Breast epithelium (tissue), 4 donors: ENCODE measurements at places on chromosomes 5 and 9.
A peak's percentile ranks its signal among the peaks of the same experiment; 100 is the strongest.

DNA sequence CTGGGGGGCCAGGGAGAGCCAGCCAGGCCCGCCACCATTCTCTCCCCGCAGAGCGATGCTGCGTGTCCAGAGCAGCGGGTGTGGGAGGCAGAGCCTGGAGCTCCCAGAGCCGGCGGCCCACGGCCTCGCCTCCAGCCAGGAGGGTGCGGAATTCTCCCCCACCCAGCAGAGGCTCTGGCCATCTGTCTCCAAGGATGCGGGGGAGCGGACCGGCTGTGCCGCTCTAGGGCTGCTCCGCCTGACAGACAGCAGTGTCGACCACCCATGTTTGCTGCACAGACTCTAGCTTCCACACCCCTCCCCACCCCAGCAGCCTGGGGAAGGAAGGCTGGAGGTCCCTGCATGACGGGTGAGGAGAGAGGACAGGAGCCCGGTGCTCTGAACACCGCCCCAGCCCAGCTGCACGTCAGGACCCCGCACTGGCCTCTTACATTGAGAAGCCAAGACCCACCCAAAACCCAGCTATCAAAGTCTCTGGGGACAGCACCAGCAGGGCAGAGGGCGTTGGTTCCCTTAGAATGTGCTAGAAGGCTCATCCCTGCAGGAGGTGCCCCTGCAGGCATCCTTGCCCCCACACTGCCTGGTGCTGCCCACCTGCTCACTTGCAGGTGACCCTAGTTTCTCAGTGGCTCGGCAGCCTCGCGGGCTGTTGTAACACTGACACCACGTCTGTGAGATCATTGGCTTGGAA lies 29.7 kb upstream of the FCN1 start:
- DNase-seq = no peak
- H3K4me1 ChIP-seq = no peaks in the 10 kb centered on the region
- H3K36me3 ChIP-seq = no peaks in the 10 kb centered on the region

- H3K36me3 ChIP-seq = no peaks in the 10 kb centered on the region
- H3K27ac ChIP-seq = no peak overlapping the region
- H3K4me3 ChIP-seq = no peak overlapping the region
- H3K4me1 ChIP-seq = no peaks in the 10 kb centered on the region
Measured at GRCh38 chr9:135273008-135273407, 185.5 kb downstream of the OLFM1 start.

GRCh38 chr9:122053567-122054350 lies 39.3 kb downstream of the TTLL11 start:
- no peak overlapping the region for H3K4me3 ChIP-seq
- DNase-seq = no peak
- H3K27ac ChIP-seq = no peak overlapping the region
- no peaks in the 10 kb centered on the region for H3K4me1 ChIP-seq
- H3K27me3 ChIP-seq = no peaks in the 10 kb centered on the region
- H3K36me3 ChIP-seq = no peaks in the 10 kb centered on the region

GRCh38 chr5:134464988-134465815 lies 53.5 kb upstream of the CDKN2AIPNL start:
- peak overlapping the region; percentile 91 for H3K27ac ChIP-seq
- no peak for DNase-seq
- H3K4me3 ChIP-seq = peak overlapping the region; percentile 67
- H3K27me3 ChIP-seq = no peaks in the 10 kb centered on the region
- H3K4me1 ChIP-seq = peaks cover 5% of the 10 kb centered on the region

DNA sequence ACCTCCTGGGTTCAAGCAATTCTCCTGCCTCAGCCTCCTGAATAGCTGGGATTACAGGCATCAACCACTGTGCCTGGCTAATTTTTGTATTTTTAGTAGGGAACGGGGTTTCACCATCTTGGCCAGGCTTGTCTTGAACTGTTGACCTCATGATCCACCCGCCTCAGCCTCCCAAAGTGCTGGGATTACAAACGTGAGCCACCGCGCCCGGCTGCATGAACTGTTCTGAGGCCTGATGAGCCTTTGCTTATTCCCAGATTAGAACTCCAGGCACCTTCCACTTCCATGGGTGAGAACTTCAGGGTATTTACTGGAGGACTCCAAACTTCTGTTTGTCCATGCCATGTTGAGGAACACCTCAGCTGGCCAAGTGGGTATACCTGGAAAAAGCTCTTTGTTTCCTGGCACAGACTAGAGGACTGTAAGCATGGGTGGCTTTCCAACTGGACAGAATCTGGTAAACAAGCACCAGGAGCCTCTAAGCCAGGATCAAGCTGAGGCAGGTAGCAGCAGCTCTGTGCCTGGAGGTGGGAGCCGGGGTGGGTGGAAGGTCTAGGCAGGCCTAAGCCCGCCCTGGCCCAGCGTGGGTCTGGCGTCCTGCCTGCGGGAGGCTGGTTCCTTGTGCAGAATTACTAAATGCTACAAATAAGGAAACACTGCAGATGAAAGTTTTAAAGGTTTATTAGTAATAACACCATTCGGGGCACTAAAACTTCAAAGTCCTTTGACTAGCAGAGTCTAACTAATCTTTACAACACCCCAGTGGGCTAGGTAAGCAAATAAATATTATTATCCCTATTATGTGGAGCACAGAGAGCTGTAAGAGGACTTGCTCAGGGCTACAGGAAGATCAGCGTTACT lies 78.4 kb downstream of the SEMA5A start:
- H3K27me3 ChIP-seq = no peaks in the 10 kb centered on the region
- no peak overlapping the region for H3K4me3 ChIP-seq
- no peaks in the 10 kb centered on the region for H3K36me3 ChIP-seq
- peak overlapping the region; percentile 60 for H3K27ac ChIP-seq
- peak; percentile 86 for DNase-seq

GRCh38 chr9:18548456-18548855 lies 74.5 kb downstream of the ADAMTSL1 start:
- DNase-seq = no peak
- H3K36me3 ChIP-seq = no peaks in the 10 kb centered on the region
- no peaks in the 10 kb centered on the region for H3K27me3 ChIP-seq
- no peaks in the 10 kb centered on the region for H3K4me1 ChIP-seq
- H3K4me3 ChIP-seq = no peak overlapping the region

DNA sequence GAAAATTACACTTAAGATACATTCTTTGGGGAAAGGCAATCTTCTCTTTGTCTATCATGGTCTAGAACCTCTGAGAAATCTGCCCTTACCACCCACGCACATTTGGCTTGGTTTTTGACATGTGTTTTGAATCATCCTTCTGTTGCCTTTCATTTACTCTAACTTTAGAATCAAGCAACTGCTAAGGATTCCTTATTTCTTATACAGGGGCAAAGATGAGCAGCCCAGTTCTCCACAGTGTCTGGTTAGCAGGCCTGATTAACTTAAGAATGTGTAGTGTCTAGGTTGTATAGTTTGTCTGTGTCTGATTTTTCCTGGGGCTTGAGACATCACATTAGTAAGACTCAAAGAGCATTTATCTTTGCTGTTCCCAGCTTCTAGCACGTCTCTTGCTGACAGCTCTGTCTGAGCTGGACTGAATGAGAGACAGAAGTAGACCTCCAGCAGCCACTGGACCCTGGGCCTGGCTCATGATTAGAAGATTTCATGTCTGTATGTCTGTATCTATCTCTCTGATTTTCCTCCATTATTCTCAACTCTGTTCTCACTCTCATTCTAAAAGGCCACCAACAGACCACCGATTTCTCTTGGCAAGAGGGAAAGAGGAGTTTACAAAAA lies 31.8 kb upstream of the PCA3 start:
- DNase-seq = no peak
- no peaks in the 10 kb centered on the region for H3K4me1 ChIP-seq
- H3K27ac ChIP-seq = no peak overlapping the region
- no peaks in the 10 kb centered on the region for H3K27me3 ChIP-seq
- H3K4me3 ChIP-seq = no peak overlapping the region

DNA sequence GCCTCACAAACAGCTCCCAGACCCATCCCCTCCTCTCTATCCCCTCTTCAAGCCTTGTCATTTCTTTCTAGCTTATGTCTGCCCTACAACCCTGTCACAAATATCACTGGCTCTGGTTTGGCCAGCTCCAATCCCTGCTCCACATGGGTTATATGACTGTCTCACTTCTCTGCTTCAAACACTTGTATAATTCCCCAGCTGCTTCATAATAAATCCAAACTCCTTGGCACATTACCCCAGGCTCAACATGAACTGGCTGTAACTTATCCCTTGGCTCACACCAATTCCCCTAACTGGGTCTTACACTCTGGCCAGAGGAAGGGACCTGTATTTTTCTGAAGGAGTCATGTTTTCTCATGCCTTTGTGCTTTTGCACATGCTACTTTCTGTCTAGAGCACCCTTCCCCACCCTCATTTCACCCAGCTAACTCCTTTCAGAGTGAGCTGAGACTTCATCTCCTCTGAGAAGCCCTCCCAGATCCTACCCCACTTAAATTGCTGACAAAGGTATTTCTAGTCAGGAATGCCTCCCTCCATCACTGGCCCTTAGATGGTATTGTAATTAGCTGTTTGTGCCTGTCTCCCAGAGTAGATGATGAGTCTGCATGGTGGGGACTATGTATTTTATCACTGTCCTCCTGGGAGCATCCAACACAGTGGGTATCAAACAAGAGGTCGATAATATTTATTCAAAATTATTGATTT lies 5.3 kb downstream of the PRXL2C start:
- H3K4me3 ChIP-seq = no peak overlapping the region
- no peaks in the 10 kb centered on the region for H3K36me3 ChIP-seq
- no peaks in the 10 kb centered on the region for H3K27me3 ChIP-seq

DNA sequence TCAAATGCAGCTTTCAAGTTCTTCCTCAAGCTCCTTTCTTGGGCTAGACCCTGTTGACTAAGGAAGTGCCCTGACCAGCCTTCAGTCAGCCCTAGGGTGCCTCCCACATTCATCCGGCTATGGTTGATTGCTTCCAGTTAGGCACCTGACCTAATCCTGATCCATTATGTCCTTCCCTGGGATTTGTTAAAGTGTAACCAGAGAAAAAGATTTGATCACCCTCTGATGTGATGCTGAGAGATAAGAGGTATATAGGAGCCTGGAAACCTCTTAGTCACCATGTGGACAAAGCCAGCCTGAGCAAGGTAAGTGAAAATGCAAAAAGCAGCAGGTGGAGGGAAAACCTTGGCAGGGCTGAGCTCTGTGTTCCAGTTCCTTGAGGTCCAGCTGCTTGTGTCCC lies 178.8 kb upstream of the ERCC6L2 start:
- DNase-seq = no peak
- H3K4me1 ChIP-seq = no peaks in the 10 kb centered on the region
- H3K27ac ChIP-seq = no peak overlapping the region
- no peaks in the 10 kb centered on the region for H3K27me3 ChIP-seq

- no peak for DNase-seq
- no peaks in the 10 kb centered on the region for H3K36me3 ChIP-seq
- H3K27ac ChIP-seq = no peak overlapping the region
Measured at GRCh38 chr9:91182429-91183225, 179.1 kb downstream of the AUH start.

DNA sequence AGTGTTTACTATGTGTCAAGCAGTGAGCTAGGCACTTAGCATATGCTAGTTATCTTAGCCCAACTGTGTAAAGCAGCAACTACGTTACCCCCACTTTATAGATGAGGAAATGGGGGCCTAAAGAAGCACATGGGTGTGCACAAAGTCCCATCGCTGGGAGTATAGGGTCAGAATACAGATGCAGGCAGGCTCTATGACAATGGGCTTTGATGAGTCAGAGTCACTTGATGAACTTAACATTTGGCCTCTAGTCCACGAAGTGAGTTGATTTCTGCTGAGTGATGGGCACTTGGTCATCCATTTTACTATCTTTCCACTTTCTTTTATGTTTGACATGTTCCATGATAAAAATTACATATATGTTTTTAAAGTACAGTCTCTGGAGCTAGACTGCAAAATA lies 204.3 kb downstream of the TRIM32 start:
- H3K27me3 ChIP-seq = no peaks in the 10 kb centered on the region
- no peak overlapping the region for H3K27ac ChIP-seq
- DNase-seq = no peak
- H3K4me3 ChIP-seq = no peak overlapping the region
- no peaks in the 10 kb centered on the region for H3K4me1 ChIP-seq
- H3K36me3 ChIP-seq = no peaks in the 10 kb centered on the region

GRCh38 chr5:26553079-26553478 lies 485.3 kb downstream of the CDH9 start:
- H3K27me3 ChIP-seq = no peaks in the 10 kb centered on the region
- no peak overlapping the region for H3K27ac ChIP-seq
- H3K4me3 ChIP-seq = no peak overlapping the region
- no peaks in the 10 kb centered on the region for H3K36me3 ChIP-seq

DNA sequence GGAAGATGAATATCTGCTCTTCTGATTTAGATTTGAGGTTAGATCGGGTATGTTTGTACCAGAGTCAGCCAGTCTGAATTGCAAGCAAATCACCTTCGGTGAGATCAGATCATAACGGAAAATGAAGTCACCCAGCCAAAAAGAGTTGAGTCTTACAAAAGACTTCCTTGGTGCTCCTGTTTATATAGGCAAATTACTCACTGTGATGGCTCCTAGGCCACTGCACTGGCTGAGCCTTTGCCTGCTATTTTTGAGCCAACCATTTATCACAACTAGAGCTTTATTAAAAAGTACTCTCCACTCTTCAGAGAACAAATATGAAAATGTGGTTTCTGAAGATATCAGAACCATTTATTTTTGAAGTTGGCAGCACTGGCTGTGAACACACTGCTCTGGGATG lies 277.7 kb upstream of the PCSK5 start:
- H3K4me1 ChIP-seq = no peaks in the 10 kb centered on the region
- DNase-seq = no peak
- H3K27ac ChIP-seq = no peak overlapping the region
- no peak overlapping the region for H3K4me3 ChIP-seq
- H3K27me3 ChIP-seq = no peaks in the 10 kb centered on the region

DNA sequence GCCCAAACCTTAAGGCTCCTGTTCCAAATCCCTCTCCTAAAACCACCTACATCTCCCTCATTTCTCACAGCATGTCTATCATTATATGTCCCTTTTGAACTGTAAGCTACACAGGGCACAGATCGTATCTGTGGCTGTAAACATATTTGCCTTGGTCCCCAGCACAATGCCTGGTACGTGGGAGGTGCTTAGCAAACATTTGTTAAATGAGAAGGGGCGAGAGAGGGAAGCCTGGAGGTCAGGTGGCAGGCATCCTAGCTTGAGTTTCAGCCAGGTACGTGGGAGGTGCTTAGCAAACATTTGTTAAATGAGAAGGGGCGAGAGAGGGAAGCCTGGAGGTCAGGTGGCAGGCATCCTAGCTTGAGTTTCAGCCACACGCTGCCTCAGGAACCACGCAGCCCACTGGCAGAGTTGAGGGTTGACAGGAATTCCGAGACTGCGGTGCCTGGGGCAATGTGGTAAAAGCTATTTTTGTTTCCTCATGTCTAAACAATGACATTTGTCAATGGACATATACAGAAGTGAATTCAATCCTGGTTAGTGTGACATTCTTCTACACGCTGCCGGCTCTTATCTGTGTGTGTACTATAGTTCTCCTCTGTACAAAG lies 113.6 kb downstream of the EFNA5 start:
- no peak overlapping the region for H3K4me3 ChIP-seq
- peak overlapping the region; percentile 88 for H3K27ac ChIP-seq
- no peaks in the 10 kb centered on the region for H3K36me3 ChIP-seq
- no peaks in the 10 kb centered on the region for H3K4me1 ChIP-seq
- H3K27me3 ChIP-seq = no peaks in the 10 kb centered on the region
- peak; percentile 91 for DNase-seq

GRCh38 chr5:167816864-167817263 lies 474.6 kb upstream of the WWC1 start:
- H3K27ac ChIP-seq = peak overlapping the region; percentile 58
- no peaks in the 10 kb centered on the region for H3K36me3 ChIP-seq
- H3K4me1 ChIP-seq = no peaks in the 10 kb centered on the region
- H3K4me3 ChIP-seq = no peak overlapping the region
